PC-3 (cell line): ENCODE measurements at places on chromosomes 16 and 17. TPM values are rescaled to one million over a fixed set of nuclear protein-coding genes. Genes with fewer than 3 reads are reported as not detected.

DNA sequence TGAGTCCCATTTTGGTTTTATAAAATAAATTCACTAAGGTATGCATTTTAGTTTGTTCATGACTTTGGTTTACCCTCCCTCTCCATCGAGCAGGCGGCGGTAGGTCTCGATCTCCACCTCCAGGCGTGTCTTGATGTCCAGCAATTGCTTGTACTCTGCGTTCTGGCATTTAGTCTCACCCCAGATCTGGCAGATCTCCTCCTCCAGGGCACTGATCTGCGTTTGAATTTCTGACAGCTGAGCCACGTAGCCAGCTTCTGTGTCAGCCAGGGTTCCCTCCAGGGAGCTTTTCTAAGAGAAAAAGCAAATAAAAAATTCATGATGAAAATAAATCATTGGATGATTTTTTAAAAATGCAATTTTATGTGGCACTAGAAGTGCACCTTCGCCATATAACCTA lies 4.2 kb downstream of the KRT24 start:
- H3K27ac ChIP-seq: no peak overlapping the region
- H3K4me1 ChIP-seq: peaks cover 9% of the 10 kb centered on the region; the same call in 1 of the 2 replicates
- H3K27me3 ChIP-seq: no peaks in the 10 kb centered on the region
- no peaks in the 10 kb centered on the region for H3K36me3 ChIP-seq
- no peak for DNase-seq
- H3K4me3 ChIP-seq: no peak overlapping the region

The C16orf95 gene
- total RNA-seq: 2.4 and 3.3 TPM in 2 replicates

The ZNF768 gene
- total RNA-seq: 31.2 and 46.7 TPM in 2 replicates

The TP53TG3 gene
- total RNA-seq: not detected in 2 replicates

GRCh38 chr17:81354954-81355347 lies 40.3 kb upstream of the BAHCC1 start:
- DNase-seq: no peak
- H3K4me1 ChIP-seq: peaks cover 5% of the 10 kb centered on the region
- H3K4me3 ChIP-seq: no peak overlapping the region
- no peaks in the 10 kb centered on the region for H3K27me3 ChIP-seq
- no peaks in the 10 kb centered on the region for H3K36me3 ChIP-seq
- no peak overlapping the region for H3K27ac ChIP-seq

GRCh38 chr16:25828510-25828909 lies 136.8 kb downstream of the HS3ST4 start:
- no peaks in the 10 kb centered on the region for H3K27me3 ChIP-seq
- DNase-seq: no peak
- no peak overlapping the region for H3K4me3 ChIP-seq
- no peak overlapping the region for H3K27ac ChIP-seq
- no peaks in the 10 kb centered on the region for H3K36me3 ChIP-seq

GRCh38 chr16:12639044-12639443 lies 164.6 kb downstream of the CPPED1 start:
- H3K4me3 ChIP-seq: no peak overlapping the region
- H3K27me3 ChIP-seq: peaks cover 11% of the 10 kb centered on the region; the same call in 1 of the 2 replicates
- H3K36me3 ChIP-seq: no peaks in the 10 kb centered on the region

DNA sequence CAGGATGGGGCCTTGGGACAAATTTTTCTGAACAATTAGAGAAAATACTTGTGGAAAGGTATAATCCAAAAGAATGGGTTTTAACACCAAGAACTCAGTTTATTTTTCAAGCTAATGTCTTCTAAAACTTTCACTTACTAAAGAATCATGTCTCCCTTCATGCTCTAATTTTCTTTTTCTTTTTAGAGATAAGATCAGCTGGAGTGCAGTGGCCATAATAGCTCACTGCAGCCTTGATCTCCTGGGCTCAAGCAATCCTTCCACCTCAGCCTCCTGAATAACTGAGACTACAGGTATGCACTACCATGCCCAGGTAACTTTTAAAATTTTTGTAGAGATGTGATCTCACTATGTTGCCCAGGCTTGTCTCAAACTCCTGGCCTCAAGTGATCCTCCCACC lies 5.5 kb downstream of the OR4D1 start:
- H3K4me3 ChIP-seq: no peak overlapping the region
- DNase-seq: no peak
- peaks cover 91% of the 10 kb centered on the region for H3K27me3 ChIP-seq
- no peaks in the 10 kb centered on the region for H3K4me1 ChIP-seq

The ABCA6 gene
- total RNA-seq: not detected in 2 replicates

GRCh38 chr16:54974367-54974766 lies 43.7 kb downstream of the IRX5 start:
- H3K27ac ChIP-seq: no peak overlapping the region
- H3K36me3 ChIP-seq: no peaks in the 10 kb centered on the region
- DNase-seq: no peak
- no peaks in the 10 kb centered on the region for H3K27me3 ChIP-seq
- no peak overlapping the region for H3K4me3 ChIP-seq

DNA sequence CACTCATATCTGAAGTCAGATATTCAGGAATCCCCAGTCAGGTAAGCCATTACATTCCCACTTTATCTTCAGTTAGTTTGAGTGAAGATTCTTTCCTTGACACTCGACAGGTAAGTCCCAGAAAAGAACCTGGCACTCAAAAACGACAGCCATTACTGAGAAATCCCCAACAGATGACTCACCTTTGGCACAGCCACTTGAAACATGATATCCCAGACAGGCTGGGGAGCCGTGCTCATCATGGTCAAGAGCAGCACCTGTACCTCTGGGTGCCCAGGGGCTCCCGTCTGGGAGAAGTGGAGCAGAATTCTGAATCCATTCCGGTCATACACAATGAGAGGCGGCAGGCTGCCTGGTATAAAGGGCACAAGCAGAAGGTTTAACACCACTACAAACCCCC lies 16.8 kb upstream of the COG7 start:
- no peaks in the 10 kb centered on the region for H3K27me3 ChIP-seq
- DNase-seq: peak; percentile 81
- peaks cover 25% of the 10 kb centered on the region for H3K4me1 ChIP-seq
- peaks cover 25% of the 10 kb centered on the region for H3K36me3 ChIP-seq
- peak overlapping the region; percentile 59 for H3K27ac ChIP-seq

- no peaks in the 10 kb centered on the region for H3K4me1 ChIP-seq
- H3K4me3 ChIP-seq: no peak overlapping the region
- no peaks in the 10 kb centered on the region for H3K27me3 ChIP-seq
- DNase-seq: no peak
Measured at GRCh38 chr17:31379597-31380205, 11.8 kb upstream of the RAB11FIP4 start.

The PPP1R27 gene
- total RNA-seq: not detected in 2 replicates

- no peak overlapping the region for H3K4me3 ChIP-seq
- H3K27ac ChIP-seq: no peak overlapping the region
- no peak for DNase-seq
- H3K36me3 ChIP-seq: no peaks in the 10 kb centered on the region
Measured at GRCh38 chr16:67996666-67997065, 2.6 kb downstream of the DPEP2 start.

DNA sequence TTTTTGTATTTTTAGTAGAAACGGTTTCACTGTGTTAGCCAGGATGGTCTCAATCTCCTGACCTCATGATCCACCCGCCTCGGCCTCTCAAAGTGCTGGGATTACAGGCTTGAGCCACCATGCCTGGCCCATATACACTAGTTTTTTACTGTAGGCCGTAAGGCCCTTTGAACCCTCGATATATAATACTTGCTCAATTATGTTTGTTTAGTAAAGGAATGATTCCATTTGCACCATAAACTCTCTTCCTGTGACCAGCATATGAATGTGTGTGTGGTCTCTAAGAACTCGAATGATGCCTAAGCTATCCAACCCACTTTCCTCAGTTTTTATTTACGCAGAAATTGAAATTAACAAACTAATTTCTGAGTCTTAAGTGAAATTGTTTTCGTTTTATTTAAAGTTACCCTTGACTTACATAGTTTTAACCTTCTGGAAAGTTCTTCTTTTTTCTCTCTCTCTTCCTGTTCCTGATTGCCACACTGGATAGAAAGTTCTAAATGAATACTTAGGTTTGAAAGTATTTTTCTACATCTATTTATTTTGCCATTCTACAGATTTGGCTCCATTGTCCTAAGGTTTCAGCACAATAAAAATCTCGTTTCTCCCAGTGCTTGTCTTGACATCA lies 37.9 kb downstream of the PIGL start:
- DNase-seq: no peak
- no peak overlapping the region for H3K27ac ChIP-seq
- no peaks in the 10 kb centered on the region for H3K36me3 ChIP-seq
- H3K27me3 ChIP-seq: no peaks in the 10 kb centered on the region
- no peaks in the 10 kb centered on the region for H3K4me1 ChIP-seq

- no peak for DNase-seq
- no peaks in the 10 kb centered on the region for H3K27me3 ChIP-seq
- H3K27ac ChIP-seq: no peak overlapping the region
- H3K36me3 ChIP-seq: no peaks in the 10 kb centered on the region
Measured at GRCh38 chr17:41676058-41676419, 12.6 kb upstream of the EIF1 start.

DNA sequence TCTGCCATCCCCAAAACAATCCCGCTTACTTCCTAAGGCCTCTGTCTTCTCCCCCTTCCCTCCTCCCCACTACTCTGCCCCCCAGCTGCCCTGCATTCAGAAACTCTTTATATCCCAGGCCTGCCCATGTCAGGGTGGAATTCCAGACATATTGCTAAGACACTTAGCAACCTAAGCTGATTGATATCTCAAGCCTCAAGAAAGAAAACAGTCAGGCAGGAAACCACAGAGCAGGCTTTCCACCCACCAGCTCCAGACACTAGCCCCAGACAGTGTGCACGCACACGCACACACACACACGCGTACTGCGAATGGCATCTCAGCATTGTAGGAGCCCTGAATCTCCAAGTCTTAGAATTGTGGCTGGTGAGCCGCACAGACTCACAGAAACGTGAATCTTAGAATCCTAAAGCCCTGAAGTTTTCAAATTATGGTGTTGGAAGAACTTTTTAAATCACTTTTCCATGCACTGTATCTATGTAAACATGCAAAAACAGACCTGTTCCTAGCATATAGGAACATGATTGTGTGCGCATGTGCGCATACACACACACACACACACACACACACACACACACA lies 8.8 kb upstream of the LPCAT2 start:
- no peaks in the 10 kb centered on the region for H3K27me3 ChIP-seq
- no peaks in the 10 kb centered on the region for H3K36me3 ChIP-seq
- H3K4me1 ChIP-seq: peaks cover 43% of the 10 kb centered on the region
- H3K27ac ChIP-seq: peak overlapping the region; percentile 73

The ODAD4 gene
- total RNA-seq: 0.15 and 0.98 TPM in 2 replicates

DNA sequence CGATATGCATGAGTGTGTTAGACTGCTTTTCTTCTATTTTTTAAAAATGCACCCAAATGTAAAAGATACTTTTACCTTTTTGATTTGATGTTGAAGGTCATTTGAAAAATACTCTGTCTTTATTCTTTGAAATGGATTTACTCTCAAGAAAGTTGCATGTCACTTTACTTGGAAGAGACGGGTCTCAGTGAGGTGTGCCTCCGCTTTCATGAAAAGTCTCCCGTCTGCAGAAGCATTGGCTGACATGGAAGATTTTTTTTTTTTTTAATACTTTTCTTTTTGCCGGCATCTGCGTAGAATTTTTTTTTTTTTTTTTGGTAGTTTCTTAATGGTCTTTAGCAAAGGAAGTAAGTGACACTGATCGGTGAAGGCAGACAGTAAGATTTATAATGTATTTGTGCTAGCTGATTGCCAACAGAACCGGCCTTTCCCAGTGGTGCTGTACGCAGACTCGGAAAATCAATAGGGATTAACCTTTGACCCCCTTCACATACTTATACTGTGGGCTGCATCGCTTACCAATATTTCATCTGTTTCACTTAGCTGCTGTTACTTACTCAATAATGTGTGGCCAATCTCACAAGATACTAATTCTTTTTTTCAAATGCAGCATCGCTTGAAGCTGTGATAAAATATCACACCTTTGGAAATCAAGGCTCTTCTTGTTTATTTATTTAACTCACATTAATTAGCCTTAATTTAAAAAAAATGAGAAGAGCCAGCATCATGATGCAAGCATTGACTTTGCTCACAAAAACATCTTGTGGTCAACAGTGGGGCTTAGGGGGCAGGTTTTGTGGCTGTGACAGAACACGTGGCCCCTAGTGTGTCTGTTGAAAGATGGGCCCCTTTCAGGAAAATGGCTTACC lies 383.9 kb downstream of the WWOX start:
- no peaks in the 10 kb centered on the region for H3K4me1 ChIP-seq
- no peak overlapping the region for H3K27ac ChIP-seq
- no peak for DNase-seq
- H3K36me3 ChIP-seq: no peaks in the 10 kb centered on the region
